ENCODE measurements at places on chromosomes 13 and 19. TPM values are rescaled to one million over a fixed set of nuclear protein-coding genes. Genes with fewer than 3 reads are reported as not detected.

- H3K4me3 ChIP-seq = no peak overlapping the region
- H3K4me1 ChIP-seq = no peaks in the 10 kb centered on the region
- no peak for DNase-seq
- no peak overlapping the region for H3K27ac ChIP-seq
- H3K27me3 ChIP-seq = no peaks in the 10 kb centered on the region
These were observed 498.1 kb downstream of the GPC5 start for GRCh38 chr13:91896547-91896946.

- no peaks in the 10 kb centered on the region for H3K4me1 ChIP-seq
- H3K27ac ChIP-seq = no peak overlapping the region
- H3K36me3 ChIP-seq = peaks cover 45% of the 10 kb centered on the region
- H3K4me3 ChIP-seq = no peak overlapping the region
- H3K27me3 ChIP-seq = no peaks in the 10 kb centered on the region
- DNase-seq = no peak
These were observed 4.2 kb upstream of the ADPRHL1 start for GRCh38 chr13:113457510-113457909.

- peak within 1 kb of the TSS; percentile 20 for H3K4me3 ChIP-seq
- peaks cover 82% of the 10 kb centered on the region for H3K4me1 ChIP-seq
- peaks cover 72% of the 10 kb centered on the region for H3K36me3 ChIP-seq
- H3K27me3 ChIP-seq = no peaks in the 10 kb centered on the region
- H3K27ac ChIP-seq = peak within 1 kb of the TSS; percentile 47
- DNase-seq = peak; percentile 65
These were observed at the start of gene P2RY11 for GRCh38 chr19:10111405-10111811. TSS of gene P2RY11 (plus strand) at chr19:10111693. CDS start at chr19:10111722, 29 bp downstream.

- H3K4me3 ChIP-seq = no peak overlapping the region
- peaks cover 4% of the 10 kb centered on the region for H3K36me3 ChIP-seq
- H3K27me3 ChIP-seq = no peaks in the 10 kb centered on the region
- no peak overlapping the region for H3K27ac ChIP-seq
- H3K4me1 ChIP-seq = peaks cover 9% of the 10 kb centered on the region
These were observed 42.8 kb downstream of the ATP11A start for GRCh38 chr13:112732679-112733078.

- no peak for DNase-seq
- no peak overlapping the region for H3K27ac ChIP-seq
- no peaks in the 10 kb centered on the region for H3K27me3 ChIP-seq
- H3K4me1 ChIP-seq = peaks cover 12% of the 10 kb centered on the region
- H3K36me3 ChIP-seq = no peaks in the 10 kb centered on the region
These were observed 88.4 kb downstream of the IRS2 start for GRCh38 chr13:109697936-109698335.

DNA sequence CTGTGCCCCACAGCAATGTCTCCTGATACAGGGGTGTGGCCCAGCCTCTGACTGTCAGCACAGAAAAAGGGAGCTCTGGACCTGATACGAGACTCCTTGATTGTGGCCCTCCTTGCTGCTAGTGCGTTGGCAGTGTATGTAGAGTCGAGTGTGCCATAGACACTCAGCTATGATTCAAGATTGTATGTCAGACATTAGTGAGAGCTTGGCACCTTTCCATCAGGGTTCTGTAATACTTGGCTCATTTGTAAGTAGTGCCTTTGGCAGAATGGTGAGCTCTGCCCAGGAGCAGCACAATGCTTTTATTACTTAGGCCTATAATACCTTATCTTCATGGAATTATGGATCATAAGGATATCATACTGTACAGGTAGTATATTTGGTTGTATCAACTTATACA lies 83.4 kb downstream of the ATP8A2 start:
- H3K4me1 ChIP-seq = no peaks in the 10 kb centered on the region
- no peak overlapping the region for H3K4me3 ChIP-seq
- no peaks in the 10 kb centered on the region for H3K27me3 ChIP-seq
- no peak overlapping the region for H3K27ac ChIP-seq
- no peaks in the 10 kb centered on the region for H3K36me3 ChIP-seq

GRCh38 chr13:105908586-105908985 lies 626.9 kb downstream of the EFNB2 start:
- no peak overlapping the region for H3K4me3 ChIP-seq
- no peaks in the 10 kb centered on the region for H3K27me3 ChIP-seq
- DNase-seq = no peak

GRCh38 chr19:39705578-39706188 lies 1.4 kb downstream of the LGALS14 start:
- H3K4me1 ChIP-seq = peaks cover 19% of the 10 kb centered on the region
- H3K36me3 ChIP-seq = no peaks in the 10 kb centered on the region
- H3K4me3 ChIP-seq = no peak overlapping the region
- peak; percentile 47 for DNase-seq

DNA sequence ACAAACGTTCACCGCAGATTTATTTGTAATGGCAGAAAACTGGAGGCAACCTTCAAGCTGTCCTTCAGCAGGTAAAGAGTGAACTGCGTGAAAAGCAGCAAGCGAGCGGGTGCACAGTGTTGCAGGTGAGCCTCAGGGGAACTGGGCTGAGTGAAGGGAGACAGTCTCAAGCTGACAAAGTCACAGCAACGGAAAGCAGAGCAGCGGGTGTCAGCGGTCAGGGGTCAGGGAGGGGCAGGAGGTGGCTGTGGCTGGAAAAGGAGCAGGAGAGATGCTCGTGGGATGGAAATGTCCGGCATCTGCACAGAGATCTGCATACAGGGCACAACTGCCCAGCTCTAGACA lies 8.5 kb upstream of the RASA3 start:
- peak overlapping the region; percentile 36 for H3K4me3 ChIP-seq
- H3K36me3 ChIP-seq = no peaks in the 10 kb centered on the region
- peaks cover 66% of the 10 kb centered on the region for H3K4me1 ChIP-seq
- peak; percentile 68 for DNase-seq
- H3K27me3 ChIP-seq = no peaks in the 10 kb centered on the region

DNA sequence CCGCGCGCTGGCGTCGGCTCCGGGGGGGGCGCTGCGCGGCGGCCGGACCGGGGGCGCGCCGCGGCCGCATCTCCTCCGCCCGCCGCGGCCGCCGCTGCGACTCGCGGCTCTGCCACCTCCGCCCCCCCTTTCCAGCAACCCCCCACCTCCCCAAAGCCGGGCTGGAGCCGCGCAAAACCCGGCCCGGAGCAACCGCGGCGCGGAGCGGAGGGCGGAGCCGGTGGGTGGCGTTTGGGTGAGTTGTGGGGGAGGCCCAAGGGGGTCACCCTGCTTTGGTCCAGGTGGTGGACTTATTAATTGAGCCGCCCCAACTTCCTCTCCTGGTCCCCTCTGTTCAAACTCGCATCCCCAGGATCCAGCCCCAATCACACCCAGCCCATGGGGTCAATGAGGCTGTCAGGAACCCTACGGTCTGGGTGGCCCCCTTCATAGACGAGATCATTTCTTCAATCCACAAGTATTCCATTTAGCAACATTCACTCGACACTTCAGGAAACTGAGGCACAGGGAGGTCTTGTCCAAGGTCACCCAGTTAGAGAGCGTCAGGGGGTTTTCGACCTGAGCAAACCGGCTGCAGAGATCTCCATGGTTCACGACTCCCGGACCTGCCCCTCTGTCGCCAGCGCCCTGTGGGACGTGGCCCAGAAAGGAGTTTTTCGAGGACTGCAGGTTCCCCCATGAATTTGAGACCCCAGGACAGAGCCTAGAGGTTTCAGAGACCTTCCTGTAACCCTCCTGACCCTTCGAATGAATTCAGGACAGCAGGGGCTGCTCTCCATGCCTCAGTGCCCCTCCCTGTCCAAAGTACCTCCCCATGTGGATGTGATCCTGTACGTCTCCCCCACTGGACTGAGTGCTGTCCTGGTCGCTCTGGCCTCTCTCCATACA lies 22.4 kb upstream of the SEMA6B start:
- H3K36me3 ChIP-seq = no peaks in the 10 kb centered on the region
- no peak overlapping the region for H3K4me3 ChIP-seq
- peaks cover 89% of the 10 kb centered on the region for H3K27me3 ChIP-seq
- H3K4me1 ChIP-seq = peaks cover 16% of the 10 kb centered on the region
- DNase-seq = no peak

DNA sequence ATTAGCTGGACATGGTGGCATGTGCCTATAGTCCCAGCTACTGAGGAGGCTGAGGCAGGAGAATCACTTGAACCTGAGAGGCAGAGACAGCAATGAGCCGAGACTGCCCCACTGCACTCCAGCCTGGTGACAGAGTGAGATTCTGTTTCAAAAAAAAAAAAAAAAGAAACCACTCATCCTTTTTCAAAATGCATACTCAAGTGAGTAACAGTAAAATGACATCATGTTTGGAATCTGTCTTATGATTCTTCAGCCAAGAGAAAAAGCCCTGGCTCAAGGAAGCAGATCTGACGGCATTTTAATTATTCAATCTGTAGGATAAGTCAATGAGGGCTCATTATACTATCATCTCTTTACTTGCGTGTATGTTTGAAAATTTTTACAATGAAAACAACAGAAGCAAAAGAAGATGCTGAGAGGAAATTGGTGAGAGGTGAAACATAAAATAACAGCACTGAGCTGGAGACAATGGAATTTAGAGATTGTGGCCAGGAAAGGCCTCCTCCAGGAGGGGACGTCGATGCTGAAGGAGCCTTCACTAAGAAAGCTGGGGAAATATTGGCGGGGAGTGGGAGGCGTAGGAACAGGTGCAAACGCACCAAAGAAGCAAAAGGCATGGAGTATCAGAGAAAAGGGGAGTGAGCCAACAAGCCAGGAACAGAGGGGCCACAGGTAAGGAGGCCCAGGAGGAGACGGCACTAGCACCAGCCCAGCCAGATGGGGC lies 12.9 kb upstream of the CCNE1 start:
- H3K36me3 ChIP-seq = no peaks in the 10 kb centered on the region
- DNase-seq = no peak
- no peaks in the 10 kb centered on the region for H3K27me3 ChIP-seq
- H3K4me1 ChIP-seq = no peaks in the 10 kb centered on the region

- no peak overlapping the region for H3K4me3 ChIP-seq
- H3K27ac ChIP-seq = no peak overlapping the region
- H3K36me3 ChIP-seq = no peaks in the 10 kb centered on the region
These were observed 309.6 kb upstream of the TMTC4 start for GRCh38 chr13:100984085-100984705.

DNA sequence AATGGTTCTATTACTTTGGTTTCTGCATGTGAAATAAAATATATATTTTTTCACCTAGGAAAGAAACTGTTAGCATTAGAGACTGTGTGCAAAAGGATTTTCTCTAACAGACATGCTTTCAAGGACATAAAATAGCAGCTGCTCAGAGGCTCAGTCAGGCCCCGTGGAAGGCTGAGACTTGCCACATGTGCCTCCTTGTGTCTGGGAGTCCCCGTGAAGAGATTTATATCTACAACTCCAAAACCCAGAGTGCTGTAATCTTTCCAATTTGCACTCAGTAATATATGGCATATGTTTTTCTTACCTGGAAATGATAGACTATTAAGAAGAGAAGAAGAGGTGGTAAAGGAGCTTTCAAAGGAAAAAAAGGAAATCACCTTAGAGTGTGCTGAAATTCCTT lies 371.6 kb upstream of the OBI1 start:
- no peak overlapping the region for H3K4me3 ChIP-seq
- H3K36me3 ChIP-seq = no peaks in the 10 kb centered on the region
- no peaks in the 10 kb centered on the region for H3K27me3 ChIP-seq
- DNase-seq = no peak
- no peak overlapping the region for H3K27ac ChIP-seq

DNA sequence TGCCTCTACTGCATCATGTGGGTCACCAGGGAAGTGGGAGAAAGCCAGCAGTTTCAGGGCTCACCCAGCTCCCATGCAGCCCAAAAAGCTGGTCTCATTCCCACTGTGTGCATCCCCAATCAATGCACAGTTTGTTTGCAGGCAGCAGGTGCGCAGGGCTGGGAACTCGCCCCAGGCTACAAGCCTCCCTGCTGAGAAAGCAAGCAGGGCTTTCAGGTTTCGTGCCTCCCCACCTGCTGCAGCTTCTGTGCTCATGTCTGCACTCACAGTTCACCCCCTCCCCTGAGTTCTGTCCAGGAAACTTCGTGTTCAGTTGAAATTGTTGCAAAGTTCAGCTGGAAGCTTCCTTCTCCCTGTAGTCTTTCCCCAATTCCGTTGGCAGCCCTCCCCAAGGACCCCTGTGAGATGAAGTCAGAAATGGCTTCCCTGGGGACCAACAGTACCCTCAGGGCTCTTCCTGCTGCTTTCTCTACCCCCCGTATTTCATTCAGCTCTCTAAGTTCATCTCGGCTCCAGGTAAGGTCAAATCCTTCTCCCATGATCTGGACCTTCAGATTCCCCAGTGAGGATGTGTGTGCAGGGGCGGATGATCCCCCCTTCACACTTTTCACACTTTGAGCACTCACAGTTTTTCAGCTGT lies 10.3 kb upstream of the KLK3 start:
- H3K36me3 ChIP-seq = no peaks in the 10 kb centered on the region
- no peak overlapping the region for H3K27ac ChIP-seq
- H3K27me3 ChIP-seq = no peaks in the 10 kb centered on the region
- no peaks in the 10 kb centered on the region for H3K4me1 ChIP-seq
- DNase-seq = no peak

- no peaks in the 10 kb centered on the region for H3K36me3 ChIP-seq
- H3K27ac ChIP-seq = no peak overlapping the region
- no peak for DNase-seq
- no peaks in the 10 kb centered on the region for H3K4me1 ChIP-seq
- no peak overlapping the region for H3K4me3 ChIP-seq
- H3K27me3 ChIP-seq = no peaks in the 10 kb centered on the region
These were observed 121.5 kb upstream of the SLC10A2 start for GRCh38 chr13:103187721-103188156.

DNA sequence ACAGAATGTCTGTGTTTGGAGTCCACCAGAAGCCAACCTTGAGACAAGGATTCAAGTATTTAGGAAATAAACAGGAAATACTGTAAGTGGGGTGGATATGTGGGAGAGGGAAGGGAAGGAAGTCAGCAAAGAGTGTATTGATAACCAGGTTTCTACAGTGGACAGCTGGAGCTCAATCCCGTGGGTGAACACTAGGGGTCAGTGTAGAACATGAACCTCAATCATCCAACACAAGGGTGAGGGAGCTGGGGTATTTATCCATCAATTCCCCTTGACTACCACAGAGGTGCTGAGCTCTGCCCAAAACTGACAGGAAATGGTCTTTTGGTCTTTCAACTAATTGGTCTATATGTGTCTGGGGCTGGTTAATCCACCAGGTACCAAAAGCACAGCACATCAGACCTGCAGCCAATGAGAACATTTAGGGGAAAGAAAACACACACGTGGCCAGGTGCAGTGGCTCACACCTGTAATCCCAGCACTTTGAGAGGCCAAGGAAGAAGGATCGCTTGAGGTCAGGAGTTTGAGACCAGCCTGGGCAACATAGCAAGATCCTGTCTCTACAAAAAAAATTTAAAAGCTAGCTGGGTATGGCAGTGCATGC lies 5.6 kb upstream of the SYDE1 start:
- H3K4me1 ChIP-seq = no peaks in the 10 kb centered on the region
- H3K27me3 ChIP-seq = no peaks in the 10 kb centered on the region
- no peak overlapping the region for H3K4me3 ChIP-seq
- peak; percentile 57 for DNase-seq
- no peak overlapping the region for H3K27ac ChIP-seq

DNA sequence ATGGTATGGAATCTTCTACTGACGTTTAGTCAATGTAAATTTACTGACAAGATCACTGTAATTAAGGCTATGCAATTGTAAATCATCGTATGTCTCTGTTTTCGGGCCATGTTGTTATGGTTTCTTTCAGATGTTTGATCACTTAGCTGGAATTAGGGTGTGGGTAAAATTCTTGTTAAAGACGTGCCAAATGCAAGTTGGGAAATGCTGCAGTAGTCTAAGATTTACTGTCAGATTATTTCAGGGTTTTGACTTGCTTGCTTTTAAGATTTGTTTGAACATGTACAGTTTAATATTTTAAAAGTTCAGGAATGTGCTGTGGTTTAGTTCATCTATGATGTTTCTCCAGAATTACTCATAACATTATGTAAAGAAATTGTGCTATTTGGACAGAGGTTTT lies 10.8 kb downstream of the NDFIP2 start:
- no peaks in the 10 kb centered on the region for H3K36me3 ChIP-seq
- no peaks in the 10 kb centered on the region for H3K27me3 ChIP-seq
- H3K4me1 ChIP-seq = peaks cover 4% of the 10 kb centered on the region
- DNase-seq = no peak
- no peak overlapping the region for H3K27ac ChIP-seq

The LRRC8E gene
- total RNA-seq = not detected

The SLC8A2 gene
- total RNA-seq = not detected
